ENCODE measurements at places on chromosomes 6 and 20. TPM values are rescaled to one million over a fixed set of nuclear protein-coding genes. Genes with fewer than 3 reads are reported as not detected.

DNA sequence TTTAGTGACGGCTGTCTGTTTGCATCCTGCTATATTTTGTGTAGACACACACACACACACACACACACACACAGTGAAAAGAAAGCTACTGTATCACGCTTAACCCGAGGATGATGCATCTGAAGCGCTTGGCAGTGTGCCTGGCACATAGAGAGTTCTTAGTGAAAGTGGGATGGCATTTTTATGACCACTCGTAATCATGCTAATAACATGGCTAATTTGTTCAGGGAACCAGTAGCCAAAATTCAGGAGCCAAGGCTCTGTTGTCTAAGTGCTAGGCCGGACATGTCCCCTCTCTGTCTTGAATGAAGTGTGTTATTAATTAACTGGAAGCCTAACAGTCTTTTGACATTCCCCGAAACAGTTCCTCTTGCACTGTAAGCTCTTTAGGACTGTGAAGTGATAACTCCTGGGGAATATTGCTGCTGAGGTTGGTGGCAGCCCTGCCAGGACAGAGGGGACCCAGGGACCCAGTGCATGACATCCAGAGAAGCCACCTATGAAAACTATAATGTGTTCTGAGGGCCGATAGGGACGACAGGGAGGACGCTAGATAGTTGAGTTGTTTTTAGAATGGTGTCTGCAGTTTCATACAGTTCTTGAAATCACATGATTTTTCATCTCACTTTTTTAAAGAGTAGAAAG, 45.0 kb upstream of the IRF4 start:
- no peak for DNase-seq

The ZKSCAN3 gene
- 5.6 TPM for total RNA-seq

The FLRT3 gene
- 0.69 TPM for total RNA-seq

- DNase-seq = peak; percentile 88
These were observed 79.9 kb downstream of the ATXN1 start for GRCh38 chr6:16681260-16681873.

DNA sequence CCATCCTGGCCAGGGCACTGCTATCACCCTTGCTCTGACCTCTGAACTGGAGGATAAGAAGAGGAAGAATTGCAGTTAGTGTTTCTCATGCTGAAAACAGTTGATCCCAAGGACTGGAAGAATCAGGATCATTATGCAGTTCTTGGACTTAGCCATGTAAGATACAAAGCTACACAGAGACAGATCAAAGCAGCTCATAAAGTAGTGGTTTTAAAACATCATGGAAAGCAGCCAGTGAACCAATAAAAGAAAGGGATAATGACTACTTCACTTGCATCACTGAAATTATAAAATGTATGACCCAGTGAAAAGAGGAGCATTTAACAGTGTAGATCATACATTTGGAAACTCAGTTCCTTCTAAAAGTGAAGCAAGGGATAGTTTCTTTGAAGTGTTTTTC, 47.7 kb downstream of the DNAH8 start:
- DNase-seq = no peak

DNA sequence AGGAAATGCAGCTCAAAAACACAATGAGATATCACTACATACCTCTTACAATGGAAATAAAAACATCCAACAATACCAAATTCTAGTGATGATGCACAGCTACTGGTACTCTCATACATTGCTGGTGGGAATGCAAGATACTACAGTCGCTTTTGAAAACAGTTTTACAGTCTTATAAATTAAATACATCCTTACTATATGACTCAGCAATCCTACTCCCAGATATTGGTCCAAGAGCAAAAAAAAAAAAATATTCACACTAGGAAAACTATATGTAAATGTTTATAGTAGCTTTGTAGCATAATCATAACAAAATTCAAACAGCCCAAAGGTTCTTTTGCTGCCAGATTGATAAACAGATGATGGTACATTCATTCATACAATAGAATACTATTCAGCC, 217.4 kb upstream of the FAM83B start:
- DNase-seq = no peak

DNA sequence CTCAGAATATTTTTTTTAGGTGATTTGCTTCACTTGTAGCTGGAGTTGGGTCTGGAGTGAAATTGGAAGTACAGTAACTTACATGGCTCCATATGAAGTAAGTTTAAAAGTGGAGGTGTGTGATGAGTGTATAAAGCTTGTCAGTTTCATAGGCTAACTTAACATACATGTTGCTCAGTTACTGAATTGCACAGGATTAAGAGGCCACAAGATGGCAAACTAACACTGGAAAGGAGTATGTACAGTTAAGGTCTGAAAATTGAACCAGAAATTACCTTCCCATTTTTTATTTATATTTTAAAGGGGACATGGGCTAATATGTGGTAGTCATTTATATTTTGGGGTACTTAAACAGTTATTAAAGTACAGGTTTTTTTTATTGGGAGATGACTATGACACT, 45.3 kb upstream of the SMIM8 start:
- DNase-seq = peak; percentile 29

Measured in NCI-H460 (cell line).